ENCODE measurements at places on chromosomes 16 and 17.

DNA sequence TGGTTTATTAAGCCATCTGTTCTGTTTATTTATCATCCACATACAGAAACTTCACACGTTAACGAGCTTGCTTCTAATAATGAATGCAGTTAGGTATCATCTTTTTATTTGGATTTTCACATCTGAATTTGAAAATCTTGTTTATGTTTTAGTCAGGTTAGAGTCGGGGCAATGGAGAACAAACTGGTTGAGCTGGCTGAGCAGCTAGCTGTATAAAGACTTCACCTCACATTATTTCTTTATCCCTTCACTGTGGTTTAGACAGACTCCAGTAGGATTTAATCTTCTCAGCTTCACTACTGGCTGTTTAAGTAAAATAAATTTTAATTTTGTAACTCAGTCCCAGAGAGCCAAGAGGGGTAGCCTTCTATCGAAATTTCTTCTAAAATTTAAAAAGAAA is 415.9 kb downstream of the RBFOX1 start:
- no peak for DNase-seq

DNA sequence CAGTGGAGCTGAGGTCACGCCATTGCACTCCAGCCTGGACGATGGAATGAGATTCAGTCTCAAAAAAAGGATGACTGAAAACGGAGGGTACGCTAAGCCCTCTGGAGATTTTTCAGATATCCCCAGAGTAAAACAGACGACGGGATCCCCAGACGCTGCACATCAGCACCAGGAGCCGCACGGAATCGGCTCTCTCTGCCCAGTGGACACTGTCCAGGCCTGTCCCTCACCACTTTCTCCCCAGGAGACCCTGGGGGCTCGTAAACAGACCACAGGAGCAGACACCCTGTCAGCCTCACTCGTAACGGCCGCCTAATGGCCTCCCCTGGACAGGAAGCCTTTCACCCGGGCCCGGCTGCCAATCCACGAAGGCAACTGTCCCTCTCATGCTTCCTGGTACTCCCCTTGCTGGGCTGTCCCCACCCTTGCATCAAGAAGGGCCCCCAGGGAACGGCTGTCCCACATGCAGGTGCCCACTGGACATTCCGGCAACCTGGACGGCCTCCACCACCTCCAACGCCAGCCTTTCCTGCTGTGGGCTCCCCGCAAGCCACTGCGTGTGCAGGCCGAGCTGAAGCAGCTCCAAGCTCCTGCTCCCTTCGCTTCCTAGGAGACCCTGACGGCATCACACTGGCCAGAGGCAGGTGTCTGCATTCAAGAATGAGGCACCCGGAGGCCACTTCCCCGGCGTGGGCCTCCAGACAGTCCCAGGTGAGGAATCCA is 74.3 kb downstream of the TIMM22 start:
- no peak for DNase-seq

- no peak for DNase-seq
Observed at GRCh38 chr16:57623251-57624043, 5.0 kb upstream of the ADGRG1 start.

DNA sequence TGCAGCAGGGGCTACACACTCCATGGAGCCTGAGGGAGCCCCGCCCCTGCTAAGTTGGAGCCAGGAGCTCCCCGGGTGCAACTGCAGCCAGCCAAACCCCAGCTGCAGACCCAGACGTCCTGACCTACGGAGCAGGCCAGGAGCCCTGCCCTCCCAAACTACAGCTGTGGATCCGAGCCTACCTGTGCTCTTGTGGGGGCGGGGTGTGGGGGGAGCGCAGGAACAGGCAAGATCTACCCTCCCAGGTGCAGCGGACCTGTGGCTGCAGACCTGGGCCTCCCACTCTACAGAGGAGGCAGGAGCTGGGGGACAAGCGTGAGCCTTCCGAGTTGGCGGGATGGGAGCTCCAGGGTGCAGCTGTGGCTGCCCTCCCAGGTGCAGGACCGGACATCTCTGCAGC is 29.7 kb upstream of the MYLK3 start:
- DNase-seq: no peak

DNA sequence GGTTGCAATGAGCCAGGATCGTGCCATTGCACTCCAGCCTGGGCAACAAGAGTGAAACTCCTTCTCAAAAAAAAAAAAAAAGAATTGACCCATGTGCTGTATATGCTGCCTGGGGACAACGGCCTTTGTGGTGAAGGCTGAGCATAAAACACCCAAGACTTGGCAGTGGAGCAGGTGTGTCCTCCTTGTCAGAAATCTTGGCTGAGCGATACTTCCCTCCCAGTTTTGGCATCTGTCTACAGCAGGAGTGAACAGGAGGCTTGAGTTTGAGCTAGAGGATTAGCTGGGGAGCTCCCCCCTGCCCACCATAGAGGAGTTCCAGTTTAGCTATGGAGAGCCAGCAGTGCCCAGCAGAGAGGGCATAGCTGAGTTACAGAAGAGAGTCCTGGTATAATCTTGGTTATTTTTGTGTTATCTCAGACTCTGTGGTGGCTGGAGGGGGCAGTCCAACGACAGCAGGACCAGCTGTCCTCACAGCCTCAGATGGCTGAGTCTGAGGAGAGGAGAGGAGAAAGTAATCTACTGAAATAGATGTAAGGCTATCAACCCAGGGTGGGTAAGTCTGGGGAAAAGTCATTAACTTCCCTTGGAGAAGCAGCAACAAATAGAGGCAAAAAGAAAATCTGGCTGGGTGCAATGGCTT is 18.4 kb downstream of the SP2 start:
- DNase-seq: no peak

DNA sequence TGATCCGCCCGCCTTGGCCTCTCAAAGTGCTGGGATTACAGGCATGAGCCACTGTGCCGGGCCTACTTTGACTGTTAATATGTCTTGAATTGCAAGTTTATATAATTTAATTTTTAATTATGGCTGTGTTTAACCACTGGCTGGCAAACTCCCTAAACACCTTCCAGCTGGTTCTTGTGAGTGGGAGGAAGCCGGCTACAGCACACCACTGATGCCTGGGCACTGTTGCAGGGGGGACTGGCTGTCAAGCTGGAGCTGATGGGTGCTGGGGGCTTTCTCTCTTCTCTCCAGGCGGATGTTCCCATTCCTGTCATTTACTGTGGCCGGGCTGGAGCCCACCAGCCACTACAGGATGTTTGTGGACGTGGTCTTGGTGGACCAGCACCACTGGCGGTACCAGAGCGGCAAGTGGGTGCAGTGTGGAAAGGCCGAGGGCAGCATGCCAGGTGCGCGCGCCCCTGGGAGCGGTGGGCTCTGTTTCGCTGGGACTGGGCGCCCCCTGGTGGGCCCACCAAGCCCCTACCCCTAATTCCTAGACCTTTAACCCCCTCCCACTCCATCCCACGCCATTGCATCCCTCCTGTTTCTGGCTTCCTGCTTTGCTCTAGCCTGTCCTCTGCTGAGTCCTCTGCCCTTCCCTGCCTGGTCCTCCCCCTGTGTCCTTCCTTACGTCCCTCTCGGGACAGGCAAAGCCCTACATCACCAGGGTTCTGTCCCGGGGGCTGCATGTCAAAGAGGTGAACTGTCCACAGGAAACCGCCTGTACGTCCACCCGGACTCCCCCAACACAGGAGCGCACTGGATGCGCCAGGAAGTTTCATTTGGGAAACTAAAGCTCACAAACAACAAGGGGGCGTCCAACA is 9.5 kb downstream of the TBX21 start:
- peak; percentile 36 for DNase-seq

GRCh38 chr16:72590151-72590937 is 418.4 kb upstream of the PMFBP1 start:
- DNase-seq: no peak

DNA sequence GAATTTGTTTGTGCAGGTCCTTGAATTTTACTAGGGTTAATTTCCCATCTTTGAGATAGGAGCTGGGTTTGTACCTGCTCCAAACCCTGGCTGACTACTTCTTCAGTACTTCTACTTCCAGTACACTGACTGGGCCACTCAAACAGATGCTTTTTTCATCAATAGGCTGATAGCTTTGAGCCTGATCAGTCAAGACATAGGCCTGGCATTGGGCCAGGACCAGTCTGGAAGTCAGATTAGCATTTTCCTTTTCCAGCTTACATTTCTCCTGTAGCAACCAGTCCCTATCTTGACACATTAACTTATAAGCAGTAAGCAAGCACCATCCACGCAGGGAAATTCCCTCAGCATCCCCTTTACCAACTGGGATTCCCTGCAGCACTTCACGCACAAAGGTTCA is 7.5 kb upstream of the TMEM101 start:
- DNase-seq: no peak

DNA sequence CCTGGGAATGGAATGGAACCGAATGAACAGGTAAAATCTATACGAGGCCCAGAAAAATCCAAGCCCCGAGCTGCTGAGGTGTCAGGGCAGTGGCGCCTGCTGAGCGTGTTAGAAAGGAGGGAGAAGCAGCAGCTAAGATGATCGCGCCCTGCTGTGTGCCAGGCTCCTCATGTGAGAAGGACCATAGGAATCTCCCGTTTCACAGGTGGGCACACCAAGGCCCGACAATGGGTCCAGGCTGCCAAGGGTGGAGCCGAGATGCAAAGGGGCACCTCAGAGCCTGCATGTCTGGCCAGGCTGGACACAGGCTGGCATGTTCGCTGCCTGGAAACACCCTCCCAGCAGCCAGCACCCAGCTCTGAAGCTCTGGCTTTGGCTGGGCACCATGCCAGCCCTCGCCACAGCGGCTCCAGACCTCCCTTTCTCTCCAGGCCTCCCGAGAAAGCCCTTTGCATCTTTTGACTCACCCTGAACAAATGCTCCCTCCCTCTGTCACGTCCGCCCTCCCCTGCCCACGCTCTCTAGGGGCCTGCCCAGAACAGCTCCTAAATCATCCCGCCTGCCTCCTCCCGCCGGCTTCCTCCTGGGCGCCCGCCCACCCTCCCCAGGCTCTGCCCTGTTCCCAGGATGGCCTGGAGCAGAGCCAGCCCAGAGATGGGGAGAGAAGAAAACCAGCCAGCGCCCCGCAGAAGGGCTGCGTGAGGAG is 217.8 kb upstream of the GSE1 start:
- no peak for DNase-seq

DNA sequence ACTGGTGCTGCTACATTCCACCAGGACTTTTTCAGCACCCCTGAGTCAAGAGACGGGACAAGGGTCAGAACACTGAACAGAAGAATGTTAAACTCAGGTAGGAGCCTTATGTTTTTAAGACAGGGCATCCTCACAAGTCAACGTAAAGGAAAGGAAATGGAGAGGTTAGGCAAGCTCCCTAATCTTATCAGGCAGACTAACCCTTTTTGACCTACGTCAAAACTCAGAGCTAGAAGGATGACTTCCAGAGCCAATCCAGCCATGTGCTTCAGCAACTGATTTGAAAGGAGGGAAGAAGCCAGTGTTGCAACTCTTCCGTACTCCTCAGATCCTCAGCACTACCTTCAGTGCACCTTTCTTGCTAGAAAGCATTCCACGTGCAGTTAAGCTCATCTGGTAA is 46.8 kb downstream of the REXO5 start:
- DNase-seq: no peak

DNA sequence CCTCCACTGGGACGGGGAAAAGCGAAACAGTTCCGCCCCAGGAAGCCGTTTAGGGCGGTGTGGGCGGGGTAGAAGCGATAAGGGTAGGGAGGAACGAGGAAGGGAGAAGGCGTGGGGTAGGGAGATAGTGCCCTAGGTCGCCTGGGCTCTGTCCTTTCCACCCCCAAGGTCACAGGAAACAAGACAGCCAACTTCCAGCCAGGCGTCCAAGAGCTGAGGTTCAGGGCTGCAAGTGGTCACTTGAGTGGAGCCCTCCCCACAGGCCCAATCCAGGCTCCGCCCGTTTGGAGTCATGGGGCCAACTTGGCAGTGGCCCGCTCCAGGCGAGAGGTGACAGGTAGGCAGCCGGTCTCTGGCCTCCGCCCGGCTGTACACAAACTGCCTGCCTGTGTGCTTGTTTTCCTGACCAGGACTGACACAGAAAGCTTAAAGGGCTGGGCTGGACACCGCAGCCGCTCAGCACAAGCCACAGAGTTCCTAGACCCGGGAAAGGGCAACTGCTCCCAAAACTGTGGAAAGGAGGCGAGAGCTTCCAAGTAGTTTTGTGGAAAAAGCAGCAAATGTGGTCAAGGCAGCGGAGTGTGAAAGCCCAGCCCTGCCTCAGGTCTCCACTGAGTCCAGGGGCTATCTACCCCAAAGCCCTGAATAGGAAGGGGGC is at the start of gene RILP:
Gene RILP, minus strand, starts transcription at position 23 of the 658 bp plus-strand sequence. CDS start 62 bp downstream, outside the sequence.
- no peak for DNase-seq

GRCh38 chr17:80279895-80280294 is 19.2 kb downstream of the RNF213 start:
- no peak for DNase-seq

DNA sequence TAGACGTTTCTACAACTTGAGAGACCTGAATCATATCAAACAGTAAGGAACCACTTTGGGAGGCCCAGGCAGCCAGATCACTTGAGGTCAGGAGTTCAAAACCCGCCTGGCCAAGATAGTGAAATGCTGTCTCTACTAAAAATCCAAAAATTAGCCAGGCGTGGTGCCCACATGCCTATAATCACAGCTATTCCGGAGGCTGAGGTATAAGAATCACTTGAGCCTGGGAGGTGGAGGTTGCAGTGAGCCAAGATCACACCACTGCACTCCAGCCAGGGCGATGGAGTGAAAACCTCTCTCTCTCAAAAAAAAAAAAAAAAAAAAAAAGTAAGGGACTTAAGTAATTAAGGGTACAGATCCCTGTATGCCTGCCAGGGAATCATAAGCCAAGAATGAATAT is 103.4 kb upstream of the NUDT7 start:
- no peak for DNase-seq

DNA sequence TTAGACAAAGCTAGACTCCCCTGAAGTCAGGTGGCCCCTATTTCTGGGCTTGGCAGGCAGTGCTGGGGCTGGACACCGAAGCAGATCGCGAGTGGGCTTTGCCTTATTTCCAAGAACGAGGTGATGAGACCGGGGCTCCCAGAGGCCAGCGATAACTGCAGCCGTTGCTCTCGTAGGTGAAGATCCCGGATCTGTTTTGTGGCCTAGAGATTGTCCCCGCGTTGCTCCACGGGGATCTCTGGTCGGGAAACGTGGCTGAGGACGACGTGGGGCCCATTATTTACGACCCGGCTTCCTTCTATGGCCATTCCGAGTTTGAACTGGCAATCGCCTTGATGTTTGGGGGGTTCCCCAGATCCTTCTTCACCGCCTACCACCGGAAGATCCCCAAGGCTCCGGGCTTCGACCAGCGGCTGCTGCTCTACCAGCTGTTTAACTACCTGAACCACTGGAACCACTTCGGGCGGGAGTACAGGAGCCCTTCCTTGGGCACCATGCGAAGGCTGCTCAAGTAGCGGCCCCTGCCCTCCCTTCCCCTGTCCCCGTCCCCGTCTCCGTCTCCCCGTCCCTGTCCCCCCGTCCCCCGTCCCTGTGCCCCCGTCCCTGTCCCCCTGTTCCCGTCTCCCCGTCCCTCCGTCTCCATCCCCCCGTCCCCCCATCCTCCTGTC is 1.5 kb upstream of the TBCD start:
- no peak for DNase-seq
